ENCODE measurements at places on chromosomes 2 and 18. TPM values are rescaled to one million over a fixed set of nuclear protein-coding genes. Genes with fewer than 3 reads are reported as not detected.

GBX2 gene
- 2.9 TPM for total RNA-seq

GKN1 gene
- total RNA-seq, result not detected

SCYGR2 gene
- total RNA-seq, result not detected

NCKAP5 gene
- total RNA-seq, result 2.9 TPM

NFE2L2 gene
- total RNA-seq, result 31.8 TPM

SERPINB10 gene
- total RNA-seq, result 0.32 TPM

HOXD11 gene
- total RNA-seq, result not detected

TUBB8B gene
- total RNA-seq, result not detected

Measured in epithelial cell of umbilical artery (primary cell).